ENCODE measurements at places on chromosomes 16 and 17.
A peak's percentile ranks its signal among the peaks of the same experiment; 100 is the strongest.

- DNase-seq, result no peak
These were observed 6.4 kb downstream of the ZNF764 start for GRCh38 chr16:30551781-30552180.

DNA sequence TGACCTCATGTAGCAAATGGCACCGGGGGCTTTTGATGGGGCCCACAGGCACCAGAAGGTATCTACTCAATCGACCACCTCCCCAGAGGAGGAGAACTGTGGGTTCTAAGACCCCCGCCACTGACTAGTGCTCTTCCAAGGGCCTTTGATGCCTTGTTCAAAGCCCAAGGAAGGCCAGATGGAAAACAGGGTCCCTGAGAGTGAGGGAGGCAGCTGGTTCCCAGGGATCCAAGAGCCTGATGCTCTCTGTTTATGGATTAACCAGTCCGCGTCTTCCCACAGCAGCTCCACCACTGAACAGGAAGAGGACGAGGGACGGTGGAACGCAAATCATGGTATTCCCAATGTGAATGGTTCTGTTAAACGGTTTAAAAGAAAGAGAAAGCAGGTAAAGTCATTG lies 7.6 kb downstream of the PHB1 start:
- no peak for DNase-seq

- no peak for DNase-seq
These were observed 234.2 kb upstream of the TOX3 start for GRCh38 chr16:52781005-52781630.

DNA sequence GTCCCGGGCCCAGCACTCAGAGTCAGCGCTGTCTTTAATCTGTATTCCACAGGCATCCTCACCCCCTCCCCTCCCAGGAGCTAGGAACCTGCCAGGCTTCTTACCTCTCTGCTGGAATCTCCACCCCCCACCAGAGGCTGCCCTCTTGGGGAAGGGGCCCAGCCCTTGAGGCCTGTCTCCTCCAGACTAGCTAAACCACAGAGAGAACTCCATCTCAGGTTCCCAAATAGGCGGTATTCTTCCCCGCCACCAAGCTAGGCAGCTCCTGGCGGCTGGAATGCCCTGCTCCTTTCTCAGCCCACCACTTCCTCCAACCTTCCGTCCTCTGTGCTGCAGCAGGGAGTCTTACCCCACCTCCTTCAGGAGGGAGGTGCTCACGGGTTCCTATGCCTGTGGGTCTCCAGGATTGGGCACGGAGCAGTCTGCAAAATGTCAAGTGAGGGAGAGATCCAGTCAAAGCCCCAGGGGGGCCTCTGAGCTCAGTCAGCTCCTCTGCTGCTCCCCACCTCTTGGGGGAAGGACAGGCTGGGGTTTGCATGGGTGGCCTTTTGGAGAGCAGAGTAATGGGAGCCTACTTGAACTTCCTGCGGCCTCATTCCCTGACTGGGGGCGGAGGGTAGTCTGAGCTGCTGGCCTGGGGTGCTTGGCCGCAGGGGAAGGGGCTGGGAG lies 55.7 kb downstream of the SREBF1 start:
- peak; percentile 52 for DNase-seq

DNA sequence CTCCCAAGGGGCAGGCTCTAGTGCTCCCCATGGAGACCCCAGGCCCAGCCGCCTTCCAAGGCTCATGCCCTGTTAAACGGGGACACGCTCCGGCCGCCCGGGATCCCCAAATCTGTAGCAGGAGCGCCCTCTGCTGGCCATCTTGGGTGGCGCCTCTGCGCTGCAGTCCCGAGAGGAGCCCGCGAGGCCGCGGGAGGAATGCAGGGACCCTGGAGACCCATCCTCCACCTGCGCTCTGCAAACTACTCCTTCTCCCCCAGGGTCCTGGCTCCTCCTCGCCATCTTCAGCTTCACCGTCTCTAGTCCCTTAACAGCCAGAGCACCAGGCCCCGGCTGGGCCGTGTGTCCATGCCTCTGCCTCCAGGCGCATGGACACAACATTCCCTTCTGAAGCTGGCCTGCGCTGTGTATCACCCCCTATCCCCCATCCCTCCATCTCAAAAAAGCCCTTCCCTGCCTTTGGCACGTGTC lies 23.6 kb upstream of the KRT17 start:
- peak; percentile 97 for DNase-seq

DNA sequence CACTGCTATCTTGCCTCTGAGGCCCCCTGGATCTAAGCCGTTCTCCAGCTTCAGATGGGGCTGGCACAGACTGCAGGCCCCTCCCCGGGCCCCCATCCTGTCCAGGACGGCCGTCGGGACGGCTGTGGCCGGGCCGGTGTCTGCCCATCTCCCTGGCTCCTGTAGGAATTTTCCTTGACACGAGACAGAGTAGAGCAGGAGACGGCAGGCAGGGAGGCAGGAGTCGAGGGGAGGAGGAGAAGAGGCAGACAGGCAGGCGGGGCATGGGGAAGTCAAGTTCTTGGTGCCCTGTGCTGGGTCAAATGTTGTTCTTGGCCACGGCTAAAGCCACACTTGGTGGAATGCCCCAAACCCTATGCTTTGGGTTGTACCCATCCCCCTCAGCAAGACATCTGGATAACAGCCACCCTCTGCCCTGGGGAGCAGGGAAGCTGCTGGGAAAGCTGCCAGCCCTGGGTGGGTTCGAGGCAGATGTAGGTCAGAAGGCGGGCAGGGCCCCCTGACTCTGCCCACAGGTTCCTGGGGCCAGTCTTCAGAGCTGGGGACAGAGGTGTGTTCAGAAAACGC lies 4.0 kb downstream of the C1QTNF1 start:
- peak; percentile 48 for DNase-seq

DNA sequence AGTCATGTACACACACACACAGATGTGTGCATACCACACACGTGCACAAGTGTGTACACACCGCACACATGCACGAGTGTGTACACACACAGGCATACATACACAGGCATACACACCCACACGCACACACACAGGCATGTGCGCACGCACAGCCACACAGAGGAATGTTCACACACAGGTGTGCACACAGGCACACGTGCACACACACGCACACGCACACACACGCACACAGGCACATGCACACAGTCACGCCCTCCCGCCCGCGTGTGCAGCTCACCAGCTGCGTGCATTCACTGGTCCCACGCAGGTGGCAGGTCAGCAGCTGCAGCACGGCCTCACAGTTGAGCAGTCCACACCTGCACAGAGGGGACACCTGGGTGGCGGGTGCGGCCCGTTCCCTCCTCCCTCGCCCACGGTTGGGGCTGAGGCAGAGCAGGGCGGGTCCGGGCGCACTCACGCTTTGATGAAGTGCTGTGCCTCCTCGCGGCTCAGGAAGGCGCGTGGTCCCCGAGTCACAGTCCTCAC lies 7.7 kb downstream of the TEPSIN start:
- DNase-seq, result no peak

DNA sequence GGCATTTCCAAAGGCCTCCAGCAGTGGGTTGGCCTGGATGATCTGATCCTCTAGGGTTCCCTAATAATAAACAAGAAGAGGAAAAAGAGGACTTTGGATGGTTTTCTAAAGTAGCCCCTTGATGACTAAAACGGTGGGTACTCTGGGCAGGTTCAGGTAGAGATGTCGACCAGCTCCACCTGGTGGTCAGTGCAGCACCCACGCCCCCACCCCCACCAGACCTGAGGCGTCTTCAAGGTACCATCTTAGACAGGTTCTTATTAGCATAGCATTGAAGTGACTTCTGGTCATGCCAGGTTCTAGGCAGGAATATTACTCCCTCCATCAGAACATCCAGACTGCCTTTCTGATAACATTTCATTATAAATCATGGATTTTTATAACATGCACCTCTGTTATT lies 15.0 kb downstream of the MYH13 start:
- peak; percentile 10 for DNase-seq

GRCh38 chr16:5442054-5442453 lies 344.5 kb upstream of the EEF2KMT start:
- no peak for DNase-seq

- DNase-seq, result no peak
These were observed 101.5 kb upstream of the ZNF750 start for GRCh38 chr17:82941021-82942001.

- DNase-seq, result no peak
These were observed 3.1 kb upstream of the BAIAP3 start for GRCh38 chr16:1330260-1330914.

DNA sequence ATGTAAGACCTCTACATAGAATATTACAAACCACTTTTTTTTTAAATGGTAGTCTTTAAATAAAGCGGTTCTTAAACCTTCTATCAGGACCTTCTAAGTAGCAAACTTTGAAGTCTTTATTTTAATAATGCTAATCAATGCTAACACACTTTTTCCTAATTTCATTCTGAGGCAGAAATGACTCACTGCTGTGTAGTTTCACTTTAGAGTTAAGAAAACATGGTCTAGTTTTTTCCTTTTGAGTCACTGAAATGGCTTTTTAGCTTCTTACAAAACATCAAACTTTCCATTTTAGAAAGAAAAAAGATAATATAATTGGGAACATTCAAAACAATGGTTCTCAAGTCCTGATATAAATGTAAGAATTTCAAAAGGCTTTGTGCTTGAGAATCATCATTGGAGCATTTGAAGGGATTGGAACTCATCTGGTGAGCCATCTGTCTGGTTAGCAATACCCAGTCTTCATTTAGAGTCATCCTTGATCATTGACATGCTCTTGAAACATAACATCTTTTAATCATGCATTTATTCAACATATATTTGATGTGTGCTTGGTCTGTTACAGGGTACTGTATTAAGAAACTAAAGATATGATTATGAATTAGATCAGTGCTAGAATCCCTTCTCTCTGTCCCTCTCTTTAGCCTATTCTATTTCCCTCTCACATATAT lies 258.3 kb upstream of the MON1B start:
- no peak for DNase-seq

DNA sequence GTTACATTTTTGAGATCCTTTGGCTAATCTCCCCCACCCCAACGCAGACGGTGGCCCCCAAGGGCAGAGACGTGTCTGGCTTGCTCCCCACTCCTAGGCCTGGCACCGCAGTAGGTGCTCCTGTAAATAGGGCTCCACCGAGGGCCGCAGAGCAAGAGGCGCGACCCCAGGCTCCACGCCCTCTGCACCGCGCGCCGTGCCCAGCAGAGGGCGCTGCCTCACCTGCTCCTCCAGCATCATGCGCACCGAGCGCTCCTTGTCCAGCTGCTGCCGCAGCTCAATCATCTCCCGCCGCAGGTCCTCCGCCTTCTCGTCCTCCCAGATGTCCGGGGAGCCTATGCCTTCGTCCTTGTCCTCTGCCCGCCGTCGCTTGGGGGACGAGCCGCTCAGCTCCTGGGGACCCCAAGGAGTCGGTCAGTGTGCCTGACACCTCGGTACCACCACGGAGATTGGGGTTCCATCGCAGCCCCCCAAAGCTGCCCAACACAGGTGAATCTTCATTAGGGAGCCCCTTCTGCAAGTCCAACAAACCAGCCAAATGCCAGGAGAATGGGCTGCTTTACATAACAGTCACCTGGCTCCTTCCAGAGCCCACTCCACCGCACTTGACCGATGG lies 11.2 kb downstream of the TFAP4 start:
- DNase-seq, result peak; percentile 76

GRCh38 chr16:48627148-48627547 lies 17.2 kb upstream of the N4BP1 start:
- no peak for DNase-seq

DNA sequence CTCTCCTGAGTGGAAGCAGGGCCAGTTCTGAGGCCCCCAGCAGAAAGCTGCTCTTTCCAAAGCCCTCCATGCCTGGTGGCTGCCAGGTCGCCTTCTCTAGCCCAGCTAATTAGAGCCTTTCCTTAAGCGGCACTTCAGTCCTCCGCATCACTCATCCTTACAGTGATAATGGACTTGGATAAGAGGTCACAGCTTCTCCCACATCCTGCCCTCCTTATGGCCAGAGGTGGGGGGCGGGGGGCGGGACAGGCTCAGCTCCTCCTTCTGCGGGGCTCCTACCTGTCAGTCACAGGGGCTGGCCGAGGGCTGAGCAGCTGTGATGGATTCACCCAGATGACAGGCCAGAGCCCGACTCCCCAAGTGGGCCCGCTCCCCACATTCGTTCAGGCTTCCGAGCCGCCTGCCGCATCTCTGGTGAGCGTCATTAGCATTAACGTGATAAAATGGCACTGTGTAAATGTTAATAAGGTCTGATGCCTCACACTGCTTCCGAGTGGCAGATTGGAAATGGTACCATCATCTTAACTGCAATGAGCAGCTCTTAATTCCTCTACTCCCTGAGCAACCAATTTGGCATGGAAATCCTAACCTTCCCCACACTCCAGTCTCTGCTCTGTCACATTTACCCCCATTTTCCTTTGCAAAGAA lies 41.3 kb downstream of the GRIN2C start:
- no peak for DNase-seq

DNA sequence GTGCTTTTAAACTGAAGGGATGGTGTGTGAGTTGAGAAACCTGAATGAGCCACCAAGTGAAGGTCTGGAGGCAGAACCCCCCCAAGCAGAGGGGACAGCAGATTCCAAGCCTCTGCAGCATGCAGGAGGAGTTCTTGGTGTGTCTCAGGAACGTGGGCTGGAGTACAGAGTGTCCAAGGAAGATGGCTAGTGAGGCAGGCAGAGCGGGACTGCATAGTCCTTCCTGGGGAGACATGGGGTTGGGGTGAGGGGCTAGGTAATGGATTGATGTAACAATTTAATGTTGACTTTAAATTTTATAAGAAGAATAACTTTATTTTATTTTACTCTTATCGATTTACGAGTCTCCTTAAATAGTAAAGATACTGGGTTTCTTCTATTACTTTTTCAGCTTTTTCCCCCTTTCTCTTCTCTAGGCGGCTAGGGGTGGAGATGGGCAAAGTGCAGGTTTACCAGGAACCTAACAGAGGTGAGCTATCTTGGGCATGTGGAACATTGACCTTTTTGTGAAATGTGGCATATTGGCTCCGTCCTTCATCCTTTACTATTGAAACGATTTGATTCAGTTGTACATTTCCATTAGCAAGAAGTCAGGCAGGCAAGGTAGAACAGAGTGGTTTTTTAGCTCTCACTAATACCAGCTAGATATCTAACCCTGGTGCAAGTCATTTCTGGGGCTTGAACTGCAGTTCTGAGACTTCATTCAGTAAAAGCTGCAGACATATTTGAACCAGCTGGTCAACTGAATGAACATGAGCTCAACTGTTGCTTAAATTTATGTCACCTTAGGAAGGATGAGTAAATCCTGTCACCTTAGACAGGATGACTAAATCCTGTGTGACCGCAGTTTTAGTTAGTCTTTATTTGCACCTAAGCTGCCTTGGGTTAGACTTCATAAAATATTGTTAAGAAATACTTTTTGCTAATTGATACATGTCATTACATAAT lies 9.2 kb downstream of the PRPSAP2 start:
- DNase-seq, result no peak

- DNase-seq, result no peak
These were observed 783 bp downstream of the BHLHA9 start for GRCh38 chr17:1271030-1271423.

Data from D341Med (cell line).